ENCODE measurements at places on chromosomes 5 and 9.

DNA sequence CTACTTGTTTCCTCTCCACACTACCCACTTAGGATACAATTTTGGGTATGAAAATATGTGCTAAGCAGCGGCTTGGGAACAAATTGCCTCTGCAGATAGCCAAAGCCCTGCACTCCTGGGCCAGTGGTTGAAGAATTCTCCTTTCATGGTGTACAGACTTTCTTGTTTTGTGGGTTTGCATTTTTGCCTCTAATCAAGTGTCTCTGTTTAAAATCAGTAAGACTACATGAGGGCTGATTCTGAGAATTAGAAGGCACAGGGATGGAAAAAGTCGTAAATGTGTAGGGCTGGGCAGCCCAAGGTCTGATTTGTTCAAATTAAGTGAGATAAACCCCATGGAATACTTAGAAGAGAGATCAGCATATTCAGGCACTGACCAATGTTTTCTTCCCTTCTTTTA lies 103.7 kb upstream of the CD180 start:
- DNase-seq, result no peak

- DNase-seq, result peak; percentile 37
Measured at GRCh38 chr9:120755810-120756434, 37.3 kb downstream of the FBXW2 start.

- DNase-seq, result no peak
Measured at GRCh38 chr5:113250341-113250953, 184.3 kb downstream of the TSSK1B start.

DNA sequence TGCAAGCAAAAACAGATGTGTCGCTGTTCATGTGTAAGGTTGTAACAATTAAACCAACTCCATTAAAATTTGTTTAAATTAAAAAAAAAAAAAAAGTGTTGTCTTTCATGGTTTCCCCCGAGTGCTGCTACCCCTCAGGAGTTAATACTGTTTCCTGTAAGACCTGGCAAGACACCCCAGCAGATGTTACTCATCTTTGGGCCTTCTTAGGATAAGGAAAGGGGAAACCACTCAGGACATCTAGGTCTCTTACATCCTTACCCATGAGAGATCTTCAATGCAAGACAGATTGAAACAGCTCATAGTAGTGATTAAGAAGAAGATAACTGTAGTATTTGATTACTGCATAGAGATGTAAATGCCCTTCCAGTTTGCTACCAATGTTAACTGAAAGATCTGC lies 33.5 kb upstream of the F2R start:
- no peak for DNase-seq

DNA sequence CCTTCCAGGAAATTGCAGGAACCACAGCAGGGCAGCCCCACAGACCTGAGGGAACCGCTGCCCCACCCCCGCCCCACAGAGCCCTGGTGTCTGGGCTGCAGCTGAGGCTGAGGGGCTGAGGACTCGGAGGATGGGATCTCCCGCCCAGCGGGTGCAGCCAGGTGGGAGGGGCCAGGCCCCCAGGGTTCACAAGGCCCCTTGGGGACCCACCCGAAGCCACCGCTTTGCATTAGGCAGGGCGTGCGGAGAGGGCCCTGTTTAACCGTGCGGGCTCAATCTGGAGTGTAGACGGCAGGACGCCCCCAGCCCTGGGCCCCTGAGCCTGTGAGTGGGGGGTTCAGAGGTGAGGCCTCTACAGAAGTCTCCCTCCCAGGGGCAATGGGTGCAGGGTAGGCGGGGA lies 10.8 kb downstream of the NOTCH1 start:
- no peak for DNase-seq

DNA sequence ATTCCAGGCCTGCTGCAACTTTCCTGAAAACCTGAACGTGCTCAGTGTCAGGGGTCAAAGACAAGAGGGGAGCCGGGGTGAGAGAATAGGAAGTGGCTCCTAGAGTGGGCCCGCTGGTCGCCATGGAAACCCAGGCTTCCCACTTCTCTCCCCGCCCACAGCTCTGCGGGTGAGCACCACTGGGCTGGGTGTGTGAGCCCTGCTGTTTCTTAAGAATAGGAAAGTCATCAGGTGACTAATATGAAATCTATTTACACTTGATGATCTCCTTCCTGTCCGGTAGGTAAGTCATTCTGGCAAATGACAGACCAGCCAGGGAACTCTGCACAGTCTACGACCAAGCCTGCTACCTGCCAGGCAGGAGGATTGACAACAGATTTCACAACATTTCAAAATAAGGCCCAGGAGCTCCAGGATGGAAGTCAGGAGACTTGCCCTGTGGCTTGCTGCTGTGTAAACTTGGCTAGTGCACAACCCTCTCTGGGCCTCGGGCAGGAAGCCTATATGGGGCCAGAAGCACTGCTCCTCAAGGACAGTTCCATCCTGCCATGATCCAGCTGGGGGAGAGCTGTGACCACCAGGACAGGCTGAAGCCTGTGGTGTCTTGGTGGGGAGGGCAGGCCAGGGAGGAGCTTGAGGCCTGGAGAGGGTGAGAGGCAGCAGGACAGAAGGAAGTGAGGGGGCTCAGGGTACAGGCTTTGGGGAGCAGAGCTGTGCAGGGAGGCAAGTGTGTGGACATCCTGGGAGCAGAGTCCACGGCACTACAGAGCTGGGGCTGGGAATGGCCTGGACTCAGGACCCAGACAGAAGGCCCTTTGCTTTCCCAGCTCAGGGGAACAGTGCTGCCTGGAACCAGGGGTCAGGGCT lies 60.6 kb downstream of the SHB start:
- DNase-seq, result peak; percentile 4

DNA sequence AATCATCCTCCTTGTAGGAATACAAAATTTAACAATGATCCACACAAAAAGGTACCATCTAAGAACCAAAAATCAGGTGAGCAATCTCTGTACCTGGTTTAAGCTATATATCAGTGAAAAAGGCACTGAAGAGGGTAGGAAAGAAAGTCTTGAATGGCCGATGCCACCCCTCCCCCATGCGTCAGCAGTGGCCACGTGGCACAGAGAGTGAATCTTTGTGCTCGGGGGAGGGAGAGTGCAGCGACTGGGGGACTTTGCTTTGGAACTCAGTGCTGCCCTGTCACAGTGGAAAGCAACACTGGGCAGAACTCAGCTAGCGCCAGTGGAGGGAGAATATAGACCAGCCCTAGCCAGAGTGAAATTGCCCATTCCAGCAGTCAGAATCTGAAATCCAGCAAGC lies 28.3 kb upstream of the PDE4D start:
- DNase-seq, result no peak

DNA sequence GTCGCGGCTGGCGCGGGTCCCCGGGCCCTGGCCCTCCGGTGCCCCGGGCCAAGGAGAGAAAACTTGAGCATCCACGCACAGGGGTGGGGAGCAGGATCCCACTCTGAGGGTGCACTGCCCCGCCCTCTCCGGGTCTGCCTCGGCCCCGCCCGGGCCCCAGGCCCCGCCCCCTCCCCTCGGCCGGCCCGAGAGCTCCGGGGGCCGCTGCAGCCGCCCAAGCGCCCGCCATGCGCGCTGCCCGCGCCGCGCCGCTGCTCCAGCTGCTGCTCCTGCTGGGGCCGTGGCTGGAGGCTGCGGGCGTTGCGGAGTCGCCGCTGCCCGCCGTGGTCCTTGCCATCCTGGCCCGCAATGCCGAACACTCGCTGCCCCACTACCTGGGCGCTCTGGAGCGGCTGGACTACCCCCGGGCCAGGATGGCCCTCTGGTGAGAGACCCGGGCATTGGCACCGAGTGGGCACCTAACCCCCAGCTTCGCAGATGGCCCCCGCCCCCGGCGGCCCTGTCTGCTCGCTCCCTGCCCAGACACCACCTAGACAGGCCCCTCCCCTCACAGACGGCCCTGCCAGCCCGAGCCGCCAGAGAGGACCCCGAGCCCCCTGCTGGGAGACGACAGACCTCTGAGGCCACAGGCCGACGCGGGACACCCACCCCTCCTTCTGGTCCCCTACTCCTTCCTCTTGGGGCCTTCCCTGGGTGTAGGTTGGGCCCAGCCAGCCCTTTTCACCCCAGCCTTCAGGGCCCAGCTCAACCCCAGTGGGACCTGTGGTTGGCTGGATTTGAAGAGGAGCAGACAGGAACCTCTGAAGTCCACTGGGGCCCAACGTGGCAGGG lies at the start of gene CERCAM:
TSS of gene CERCAM (plus strand) at position 207 of the 831 bp plus-strand sequence. CDS start at position 228, 21 bp downstream.
- DNase-seq, result no peak

GRCh38 chr5:134606726-134607125 lies 25.9 kb downstream of the SAR1B start:
- no peak for DNase-seq

GRCh38 chr5:96173366-96173765 lies 211.7 kb upstream of the ELL2 start:
- DNase-seq, result no peak

- no peak for DNase-seq
Measured at GRCh38 chr5:14268738-14269137, 125.6 kb downstream of the TRIO start.

DNA sequence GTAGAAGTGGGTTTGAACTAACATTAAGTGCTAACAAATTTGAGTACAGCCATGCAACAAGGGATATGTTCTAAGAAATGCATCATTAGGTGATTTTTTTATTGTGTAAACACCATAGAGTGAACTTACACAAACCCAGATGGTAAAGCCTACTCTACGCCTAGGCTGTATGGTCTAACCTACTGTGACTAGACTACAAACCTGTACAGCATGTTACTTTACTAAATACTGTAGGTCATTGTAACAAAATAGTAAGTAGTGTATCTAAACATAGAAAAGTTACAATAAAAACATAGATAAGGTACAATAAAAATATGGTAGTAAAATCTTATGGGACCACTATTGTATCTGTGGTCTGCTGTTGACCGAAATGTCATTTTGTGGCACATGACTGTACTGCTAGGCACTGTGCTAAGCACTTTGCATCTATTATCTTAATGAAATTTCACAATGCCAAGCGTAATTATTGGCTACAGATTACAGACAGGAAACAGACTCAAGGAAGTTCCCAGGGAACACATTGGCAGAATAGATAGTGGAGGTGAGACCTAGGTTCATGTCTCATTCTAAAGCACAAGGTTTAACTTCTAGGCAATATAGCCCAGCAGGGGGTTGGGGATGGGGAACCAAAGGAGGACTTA lies 62.7 kb downstream of the ATP10B start:
- no peak for DNase-seq

DNA sequence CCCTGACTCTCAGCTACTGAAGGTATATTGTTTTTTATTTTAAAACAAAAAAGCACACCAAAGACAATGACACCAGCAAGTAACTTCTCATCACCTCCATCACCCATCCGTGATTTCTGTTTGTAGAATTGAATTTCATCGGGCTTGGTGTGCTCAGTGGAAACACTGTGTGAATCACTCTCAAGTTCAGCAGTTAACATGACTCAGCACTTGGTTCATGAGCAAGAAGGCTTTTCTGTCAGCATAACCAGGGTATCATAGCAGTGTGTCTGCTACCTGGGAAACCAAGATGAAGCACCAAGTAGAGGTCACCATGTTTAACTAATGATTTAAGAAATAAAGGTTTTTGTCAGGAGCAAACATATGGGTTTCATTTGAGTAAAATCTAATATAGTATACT lies 123.7 kb downstream of the INSYN2B start:
- no peak for DNase-seq

- no peak for DNase-seq
Measured at GRCh38 chr5:124701016-124701415, 45.4 kb downstream of the ZNF608 start.

- DNase-seq, result no peak
Measured at GRCh38 chr5:124285071-124285470, 461.4 kb downstream of the ZNF608 start.

GRCh38 chr5:111248571-111248970 lies 24.4 kb downstream of the CAMK4 start:
- DNase-seq, result no peak

DNA sequence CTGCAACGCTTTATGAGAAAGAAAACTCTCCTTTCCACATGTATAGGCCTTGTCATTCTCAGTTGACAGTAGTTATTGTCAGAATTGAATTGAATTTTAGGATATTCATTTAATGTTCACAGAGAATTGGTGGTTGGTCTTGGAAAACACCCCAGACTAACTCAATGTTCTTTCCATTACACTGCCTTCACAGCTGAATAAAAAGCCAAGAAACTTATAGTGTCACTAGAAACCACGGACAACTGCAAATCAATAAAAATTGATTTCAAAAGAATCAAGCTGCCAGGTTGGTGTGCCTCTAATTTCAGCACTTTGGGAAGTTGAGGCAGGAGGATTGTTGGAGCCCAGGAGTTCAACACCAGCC lies 38.9 kb upstream of the IQGAP2 start:
- DNase-seq, result no peak

DNA sequence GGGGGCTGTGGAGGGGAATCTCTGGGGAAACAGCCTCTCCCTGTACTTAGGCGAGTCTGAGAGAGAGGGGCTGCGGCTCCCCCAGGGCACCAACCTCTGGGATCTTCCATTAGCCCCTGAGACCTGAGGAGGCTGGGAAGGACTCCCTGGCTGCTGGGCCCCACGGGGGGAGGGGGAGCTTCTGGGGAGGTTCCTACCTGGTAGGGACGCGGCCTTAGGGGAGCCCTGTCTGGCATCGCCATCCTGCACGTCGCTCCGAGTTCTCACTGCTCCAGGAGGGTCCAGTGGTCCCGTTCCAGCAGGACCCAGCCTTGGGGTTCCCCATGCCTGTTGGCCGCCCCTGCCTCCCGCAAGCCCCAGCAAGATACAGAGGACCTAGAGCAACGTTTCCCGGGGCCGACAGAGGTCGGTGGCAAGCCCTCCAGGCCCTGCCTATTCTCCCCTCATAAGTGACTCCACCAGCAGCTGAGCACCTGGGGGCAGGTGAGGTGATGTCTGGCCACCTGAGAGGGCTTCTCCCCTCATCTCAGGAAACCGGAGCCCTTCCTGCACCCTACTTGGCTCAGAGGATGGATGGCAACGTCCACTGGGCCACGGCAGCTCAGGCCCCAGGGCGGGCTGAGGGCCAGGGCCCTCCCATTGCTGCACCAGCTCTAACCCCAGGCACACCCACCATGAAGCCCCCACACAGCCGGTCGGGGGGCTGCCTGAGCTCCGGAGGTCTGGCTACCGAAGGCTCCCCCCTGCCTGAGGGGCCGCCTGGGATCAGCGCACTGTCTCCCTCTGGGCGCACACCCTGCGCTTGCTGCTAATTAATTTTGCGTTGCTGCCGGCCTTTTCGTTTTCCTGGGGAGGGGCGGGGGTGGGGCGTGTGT lies 22.5 kb downstream of the TPPP start:
- no peak for DNase-seq

GRCh38 chr5:82794876-82795275 lies 282.3 kb downstream of the TMEM167A start:
- no peak for DNase-seq

GRCh38 chr5:44361342-44362001 lies 27.7 kb downstream of the FGF10 start:
- DNase-seq, result no peak

DNA sequence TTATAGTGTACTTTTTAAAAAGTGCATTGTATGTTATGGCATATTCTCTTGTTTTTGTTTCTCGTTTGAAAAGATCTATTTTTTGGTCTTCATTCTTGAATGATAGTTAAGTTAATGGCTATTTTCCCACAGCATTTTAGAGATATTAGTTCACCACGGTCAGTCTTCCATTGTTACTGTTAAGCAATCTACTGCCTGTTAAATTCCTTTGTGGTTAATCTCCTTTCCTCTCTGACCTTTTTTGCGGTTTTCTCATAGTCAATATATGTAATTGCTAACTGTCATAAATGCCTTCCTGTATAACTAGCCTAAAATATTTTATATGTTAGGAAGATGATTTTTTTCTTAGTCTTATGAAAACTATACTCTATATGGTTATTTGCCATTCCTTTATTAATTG lies 250.8 kb upstream of the FBXL7 start:
- no peak for DNase-seq

GRCh38 chr5:80962630-80963520 lies 2.7 kb downstream of the RASGRF2 start:
- DNase-seq, result no peak
